ENCODE measurements at places on chromosomes 2 and 18.

DNA sequence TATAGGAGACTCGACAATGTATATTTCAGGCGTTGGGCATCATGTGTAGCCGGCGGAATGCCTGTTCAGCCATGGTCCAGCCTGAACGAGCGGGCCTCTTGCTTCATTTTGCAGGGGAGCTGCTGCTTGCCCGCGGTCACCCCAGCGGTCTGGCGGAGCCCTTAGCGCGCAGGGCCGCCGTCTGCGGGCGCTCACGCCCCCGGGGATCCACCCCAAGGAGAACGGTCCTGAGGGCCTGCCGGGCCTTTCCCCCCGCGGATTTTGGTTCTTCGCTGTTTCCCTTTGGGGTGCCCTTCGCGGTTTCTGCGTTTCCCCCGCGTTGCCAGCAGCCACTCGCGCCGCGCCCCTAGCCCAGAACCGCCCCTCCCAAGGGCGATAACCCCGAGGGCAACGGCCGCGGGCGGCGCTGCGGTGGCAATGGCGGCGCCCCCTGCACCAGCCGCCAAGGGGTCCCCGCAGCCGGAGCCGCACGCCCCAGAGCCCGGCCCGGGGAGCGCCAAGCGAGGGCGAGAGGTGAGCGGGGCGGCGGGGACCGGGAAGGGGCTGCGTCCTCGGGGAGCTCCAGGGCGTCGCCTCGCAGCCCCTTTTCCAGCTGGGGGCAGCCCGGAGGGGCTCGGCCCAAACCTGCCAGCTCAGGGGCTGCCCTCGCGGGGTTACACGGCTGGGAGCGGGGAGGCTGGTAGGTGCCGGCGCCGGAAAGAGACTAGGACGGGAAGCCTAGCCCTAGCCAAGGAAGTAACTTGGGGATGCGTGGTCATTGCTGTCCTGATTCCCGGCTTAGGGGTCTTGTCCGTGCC lies at the start of gene MFSD2B:
Gene MFSD2B, plus strand, starts transcription at position 406 of the 797 bp plus-strand sequence. Its CDS starts 12 bp downstream, at position 418.
- no peak for DNase-seq

GRCh38 chr2:151795646-151796240 lies 32.5 kb downstream of the ARL5A start:
- no peak for DNase-seq

DNA sequence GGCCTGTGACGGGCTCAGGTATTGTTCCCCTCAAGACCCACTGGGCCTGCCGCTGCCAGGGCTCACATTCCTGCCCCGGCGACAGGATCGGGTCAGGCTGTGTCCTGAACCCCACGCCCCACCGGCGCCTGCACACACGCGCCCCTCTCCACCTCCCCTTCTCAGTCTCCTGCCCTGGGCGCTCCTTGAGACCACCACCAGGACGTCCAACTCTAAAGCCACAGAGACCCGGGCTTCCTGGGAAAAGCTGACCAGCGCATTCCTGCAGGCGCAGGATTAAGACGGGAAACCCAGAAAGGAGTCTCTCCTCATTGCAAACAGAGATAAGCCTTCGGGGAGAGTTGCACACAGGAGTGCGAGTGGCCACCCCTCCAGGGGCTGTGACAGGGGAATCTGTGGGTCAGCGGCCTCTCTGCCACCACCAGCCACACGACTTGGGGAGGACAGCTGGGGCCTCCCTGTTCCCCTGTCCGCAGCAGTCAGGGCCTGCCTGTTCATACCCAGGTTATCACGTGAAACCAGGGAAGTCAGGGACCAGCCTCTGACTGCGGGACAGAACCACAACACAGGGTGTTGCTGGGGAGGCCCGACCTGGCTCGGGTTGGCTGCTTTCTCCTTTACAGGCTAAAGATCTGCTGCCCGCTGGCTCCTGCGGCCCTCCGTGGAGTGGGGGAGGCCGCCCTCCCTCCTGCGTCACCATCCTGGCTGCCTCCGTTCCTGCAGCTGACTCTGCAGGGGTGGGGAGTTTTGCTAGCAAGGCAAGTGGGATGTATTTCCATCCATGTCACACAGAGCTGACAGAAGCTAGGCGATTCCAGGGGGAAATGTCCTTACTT lies 88.8 kb downstream of the ZCCHC2 start:
- no peak for DNase-seq

DNA sequence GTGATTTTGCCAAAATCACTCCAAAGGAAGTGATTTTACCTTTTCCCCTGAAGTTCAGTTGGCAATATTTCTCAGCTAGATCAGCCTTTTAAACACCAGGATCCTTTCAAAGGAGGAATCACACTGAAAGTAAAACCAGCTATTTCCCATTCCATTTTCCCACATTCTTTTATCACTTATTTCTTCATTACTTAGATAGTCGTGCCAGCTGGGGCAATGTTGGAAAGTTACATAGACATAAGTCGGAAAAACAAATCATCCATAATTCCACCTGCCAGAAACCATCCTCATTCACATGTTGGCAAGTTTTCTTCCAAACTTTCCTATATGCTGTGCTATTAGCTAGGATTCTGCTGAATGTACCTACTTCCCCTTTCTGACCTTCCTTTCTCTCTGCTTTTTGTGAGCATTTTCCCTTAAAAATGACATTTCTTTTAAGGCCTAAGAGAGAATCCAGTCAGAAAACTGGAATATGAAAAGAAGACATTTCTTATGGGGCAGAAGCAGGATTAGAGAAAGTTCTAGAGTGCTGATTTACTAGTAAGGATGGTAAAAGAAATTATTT lies 170.0 kb upstream of the STK17B start:
- DNase-seq: no peak

- DNase-seq: no peak
These were observed 126.3 kb downstream of the SCG2 start for GRCh38 chr2:223475901-223476300.
